ENCODE measurements at places on chromosomes 11 and 22. TPM values are rescaled to one million over a fixed set of nuclear protein-coding genes. Genes with fewer than 3 reads are reported as not detected.

GRCh38 chr22:49619301-49619700 is 208.4 kb downstream of the BRD1 start:
- H3K36me3 ChIP-seq: no peaks in the 10 kb centered on the region
- no peaks in the 10 kb centered on the region for H3K4me1 ChIP-seq
- no peak for DNase-seq
- H3K27ac ChIP-seq: no peak overlapping the region
- peaks cover 5% of the 10 kb centered on the region for H3K27me3 ChIP-seq

The SHISAL1 gene
- 0.59 TPM for total RNA-seq

The MIAT gene
- total RNA-seq: 0.66 TPM

The CARD10 gene
- 17.7 TPM for total RNA-seq

The CATSPERZ gene
- not detected for total RNA-seq
